Gastroesophageal sphincter (tissue), 4 donors: ENCODE measurements at places on chromosomes 7 and 10. TPM values are rescaled to one million over a fixed set of nuclear protein-coding genes. Genes with fewer than 3 reads are reported as not detected.

DNA sequence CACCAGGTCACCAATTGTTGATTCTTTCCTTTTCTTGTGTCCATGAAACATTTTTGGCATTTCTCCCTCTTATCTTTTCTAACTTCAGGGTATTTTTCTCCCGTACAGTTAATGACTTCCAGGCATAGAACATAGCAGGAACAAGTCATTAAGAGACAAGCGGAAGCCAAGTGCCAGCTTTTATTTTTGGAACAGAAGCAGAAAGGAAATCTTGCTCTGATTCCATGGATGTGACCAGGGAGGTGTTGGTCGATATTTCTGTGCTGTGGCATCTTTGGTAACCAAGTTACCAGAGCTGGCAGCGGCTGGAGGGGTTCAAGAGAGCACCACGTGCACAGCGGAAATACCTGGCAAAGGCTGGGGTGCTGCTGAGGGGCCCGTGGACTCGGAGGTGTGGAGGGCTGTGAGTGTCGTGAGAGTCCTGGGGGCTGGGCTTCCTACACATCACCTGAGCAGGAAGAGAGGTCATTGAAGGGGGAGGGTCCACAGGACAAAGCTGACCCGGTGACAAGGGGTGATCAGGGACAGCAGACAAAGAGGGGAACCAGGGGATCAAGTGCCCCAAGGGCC, 1.8 kb downstream of the LLCFC1 start:
- no peak for ATAC-seq

DNA sequence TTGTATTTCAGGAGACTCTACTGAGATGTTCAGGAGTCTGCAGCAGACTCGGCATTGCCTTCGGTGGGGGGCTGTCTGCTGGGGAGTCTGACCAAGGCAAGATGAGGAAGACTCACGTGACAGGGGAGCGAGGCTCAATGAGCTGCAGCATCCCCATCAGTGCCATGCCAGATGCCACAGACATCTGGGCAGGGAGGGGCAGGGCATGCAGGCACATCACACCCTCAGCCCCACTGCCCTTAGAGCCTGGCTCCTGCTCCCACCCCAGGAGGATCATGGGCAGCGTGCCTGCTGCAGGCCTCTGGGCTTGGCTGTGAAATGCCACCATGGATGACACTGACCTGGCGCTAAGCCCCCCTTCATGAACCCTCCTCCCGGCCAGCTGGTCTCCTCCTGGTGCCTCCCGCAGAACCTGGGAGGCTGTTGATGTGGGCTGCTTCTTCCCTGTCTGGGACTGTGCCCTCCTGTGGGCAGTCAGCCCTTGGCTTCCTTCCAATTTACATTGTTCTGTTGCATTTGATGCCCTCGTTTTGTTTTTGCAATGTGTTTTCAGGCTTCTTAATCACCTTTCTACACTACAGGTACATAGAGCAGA, 235.0 kb downstream of the PAXIP1 start:
- no peak for ATAC-seq

- ATAC-seq, result no peak
Measured at GRCh38 chr7:157543276-157543675, 206.5 kb downstream of the DNAJB6 start.

The TMEM213 gene
- not detected for total RNA-seq

DNA sequence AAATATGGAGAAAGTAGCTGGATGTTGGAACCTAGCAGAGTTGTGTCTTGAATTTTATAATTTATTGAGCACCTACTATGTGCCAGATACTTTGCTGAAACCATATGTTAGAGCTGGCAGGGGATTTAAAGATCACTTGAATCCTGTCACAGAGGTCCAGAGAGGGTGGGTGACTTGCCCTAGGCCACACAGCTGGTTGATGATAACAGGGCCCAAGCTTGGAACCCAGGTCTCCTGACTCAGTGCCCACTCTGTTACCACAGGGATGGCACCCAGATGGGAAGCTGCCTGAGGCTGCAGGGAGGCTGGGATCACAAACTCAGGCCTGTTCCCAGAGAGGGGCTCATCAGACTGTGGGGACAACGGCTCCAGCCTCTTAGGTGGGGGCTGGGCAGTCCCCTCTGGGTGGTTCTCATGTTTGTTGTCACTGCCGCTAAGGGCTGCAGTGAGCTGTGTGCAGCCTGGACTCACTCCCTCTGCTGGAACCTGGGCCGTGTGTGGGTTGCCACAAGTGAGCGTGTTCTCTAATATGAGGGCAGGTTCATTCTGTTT, 18.6 kb downstream of the GOLGA7B start:
- ATAC-seq, result no peak

DNA sequence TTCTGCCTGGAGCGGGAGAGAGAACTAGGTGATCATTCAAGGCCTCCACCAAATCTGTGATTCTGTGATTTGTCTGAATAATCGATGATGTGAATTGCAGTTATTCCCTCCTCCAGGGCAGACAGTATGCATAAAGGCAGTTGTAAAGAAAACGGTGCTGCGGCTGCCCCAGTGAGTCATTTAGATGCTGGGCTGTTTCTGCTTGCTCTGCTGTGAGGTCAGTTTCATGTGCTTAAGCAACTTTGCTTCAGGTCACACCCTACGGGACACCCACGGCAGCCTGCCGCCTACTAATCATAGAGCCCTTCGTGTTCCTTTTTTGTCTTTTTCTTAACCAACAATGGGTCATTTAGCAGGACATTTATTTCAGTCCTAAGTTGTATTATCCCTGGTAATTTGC, 158.1 kb upstream of the PITRM1 start:
- no peak for ATAC-seq

The PRDX3 gene
- total RNA-seq, result 150 TPM

The PMS2 gene
- total RNA-seq, result 11.0 TPM

The AGAP9 gene
- total RNA-seq, result 1.6 TPM
